ENCODE measurements at places on chromosomes 4 and X.

GRCh38 chrX:155061760-155062159 is 9.2 kb downstream of the CMC4 start:
- DNase-seq: no peak

GRCh38 chrX:67558267-67558666 is 14.4 kb downstream of the AR start:
- no peak for DNase-seq

- no peak for DNase-seq
Observed at GRCh38 chrX:41526925-41527324, 79.8 kb downstream of the NYX start.

GRCh38 chr4:186134257-186134656 is 29.8 kb downstream of the FAM149A start:
- no peak for DNase-seq

DNA sequence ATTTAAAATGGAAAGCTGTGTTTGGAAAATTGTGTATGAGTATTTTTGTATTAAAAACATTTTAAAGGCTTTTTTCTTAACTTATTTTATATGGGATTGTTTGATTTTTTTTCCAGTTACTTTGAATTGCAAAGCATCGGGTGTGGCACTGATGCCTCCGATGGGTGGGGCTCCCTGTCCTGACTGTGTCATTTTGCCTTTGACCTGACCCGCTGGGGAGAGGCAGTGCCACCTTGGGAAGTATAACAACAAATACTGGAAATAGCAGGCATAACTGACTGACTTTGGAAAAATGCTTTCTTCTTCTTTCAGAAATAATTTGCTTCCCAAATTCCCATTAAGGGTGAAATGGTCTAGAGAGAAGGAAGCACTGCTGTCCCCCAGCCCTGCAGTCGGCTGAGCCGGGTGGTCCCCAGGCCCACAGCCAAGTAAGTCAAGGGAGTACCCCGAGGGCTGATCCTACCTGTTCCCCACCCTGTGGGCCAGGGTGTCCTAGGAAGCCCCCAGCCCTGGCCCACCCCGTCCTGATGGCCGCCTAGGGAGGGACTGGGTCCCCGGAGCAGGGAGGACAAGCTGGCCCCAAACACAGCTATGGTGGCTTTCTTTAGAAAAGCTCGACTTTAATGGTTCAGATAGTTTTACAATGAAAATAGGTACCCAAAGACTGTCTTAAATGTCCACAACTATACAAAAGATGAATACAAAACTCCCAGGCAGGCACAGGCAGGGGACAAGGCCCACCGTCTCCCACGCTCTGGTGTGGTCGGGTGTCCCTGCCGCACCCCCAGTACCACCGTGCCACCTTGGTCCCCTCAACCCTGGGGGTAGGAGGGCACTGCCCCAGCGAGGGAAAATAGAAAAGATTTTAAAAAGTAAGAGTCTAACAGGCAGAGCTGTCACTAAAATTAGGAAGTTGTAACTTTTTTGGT is 26.4 kb downstream of the NELFA start:
- no peak for DNase-seq

DNA sequence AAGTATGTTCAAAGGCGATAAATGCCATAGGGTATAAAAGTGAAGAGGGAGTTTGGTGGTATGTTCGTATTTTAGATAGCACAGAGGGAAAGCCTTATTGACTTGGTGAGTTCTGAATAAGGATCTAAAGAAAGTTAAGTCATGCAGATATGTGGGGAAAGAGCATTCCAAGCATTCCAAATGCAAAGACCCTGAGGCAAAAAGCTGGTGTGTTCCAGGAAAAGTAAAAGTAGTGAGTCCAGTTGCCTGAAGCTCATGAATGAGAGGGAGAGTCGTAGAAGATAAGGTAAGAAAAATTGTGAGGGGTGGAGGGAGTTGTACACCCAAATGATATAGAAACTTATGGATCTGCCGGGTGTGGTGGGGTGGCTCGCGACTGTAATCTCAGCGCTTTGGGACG is 426.7 kb downstream of the RPA4 start:
- DNase-seq: no peak

DNA sequence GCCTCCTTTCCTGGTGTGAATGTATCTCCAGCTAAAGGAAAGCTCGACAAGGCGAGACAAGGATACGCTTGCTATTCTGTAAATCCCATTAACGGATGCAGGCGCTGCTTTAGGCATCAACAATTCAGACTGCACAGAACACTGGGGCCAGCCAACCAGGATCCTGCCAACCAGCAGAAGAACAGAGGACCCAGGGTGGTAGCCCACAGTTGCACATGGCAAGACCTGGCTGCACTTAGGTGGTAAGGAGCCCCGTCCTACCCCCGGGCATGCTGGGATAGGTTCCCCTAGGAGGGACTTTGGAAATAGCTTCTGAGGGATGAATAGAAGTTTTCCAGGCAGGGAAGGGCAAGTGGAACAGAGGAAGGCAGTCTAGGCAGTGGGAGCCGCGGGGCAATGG is 20.7 kb downstream of the PSAPL1 start:
- no peak for DNase-seq

- no peak for DNase-seq
Observed at GRCh38 chr4:182745237-182745636, 171.9 kb downstream of the DCTD start.

- no peak for DNase-seq
Observed at GRCh38 chrX:16785247-16786138, 773 bp upstream of the TXLNG start.

DNA sequence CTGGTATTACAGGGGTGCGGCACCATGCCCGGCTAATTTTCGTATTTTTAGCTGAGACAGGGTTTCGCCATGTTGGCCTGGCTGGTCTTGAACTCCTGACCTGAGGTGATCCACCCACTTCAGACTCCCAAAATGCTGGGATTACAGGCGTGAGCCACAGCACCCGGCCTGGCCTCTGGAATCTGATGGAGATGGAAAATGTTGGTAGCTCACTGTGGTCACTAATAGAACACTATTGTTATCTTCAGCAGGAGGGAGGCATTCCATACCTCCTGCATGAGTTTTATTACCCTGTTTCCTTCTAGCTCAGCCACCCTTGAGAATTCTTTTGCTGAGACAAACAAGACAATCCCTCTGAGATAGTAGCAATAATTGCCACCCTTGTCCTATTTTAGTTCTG is 105.0 kb downstream of the SHROOM3 start:
- no peak for DNase-seq

DNA sequence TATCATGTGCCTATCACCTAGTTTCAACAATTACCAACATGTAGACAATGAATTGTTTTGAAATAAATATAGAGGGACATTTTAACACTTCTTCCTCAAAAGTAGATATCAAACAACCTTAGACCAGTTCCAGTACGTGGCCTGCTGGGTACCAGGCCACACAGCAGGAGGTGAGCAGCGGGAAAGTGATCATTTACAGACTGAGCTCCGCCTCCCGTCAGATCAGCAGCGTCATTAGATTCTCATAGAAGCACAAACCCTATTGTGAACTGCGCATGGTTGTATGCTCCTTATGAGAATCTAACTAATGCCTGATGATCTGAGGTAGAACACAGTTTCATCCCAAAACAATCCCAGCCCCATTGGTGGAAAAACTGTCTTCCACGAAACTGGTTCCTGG is 6.5 kb downstream of the BBS7 start:
- no peak for DNase-seq

- no peak for DNase-seq
Observed at GRCh38 chr4:70849291-70849690, 9.6 kb upstream of the GRSF1 start.

- no peak for DNase-seq
Observed at GRCh38 chr4:52600275-52600674, 58.8 kb downstream of the USP46 start.

GRCh38 chrX:19024366-19024765 is 40.5 kb upstream of the PHKA2 start:
- DNase-seq: no peak

DNA sequence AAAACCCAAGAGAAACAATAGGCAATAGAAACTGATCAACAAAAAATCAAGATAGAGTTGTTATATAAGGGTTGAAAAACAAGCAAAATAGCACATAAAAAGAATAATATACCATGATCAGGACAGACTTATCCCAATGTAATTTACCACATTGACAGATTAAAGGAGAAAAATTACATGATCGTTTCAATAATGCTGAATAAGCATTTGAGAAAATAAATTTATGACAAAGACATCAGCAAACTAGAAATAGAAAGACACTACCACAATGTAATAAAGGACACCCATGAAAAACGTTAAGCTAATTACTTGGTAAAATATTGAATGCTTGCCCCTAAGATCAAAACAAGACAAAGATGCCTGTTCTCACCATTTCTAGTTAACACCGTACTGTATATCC is 105.6 kb downstream of the ARHGEF9 start:
- DNase-seq: no peak

- no peak for DNase-seq
Observed at GRCh38 chr4:122831515-122832196, 5.0 kb downstream of the FGF2 start.

DNA sequence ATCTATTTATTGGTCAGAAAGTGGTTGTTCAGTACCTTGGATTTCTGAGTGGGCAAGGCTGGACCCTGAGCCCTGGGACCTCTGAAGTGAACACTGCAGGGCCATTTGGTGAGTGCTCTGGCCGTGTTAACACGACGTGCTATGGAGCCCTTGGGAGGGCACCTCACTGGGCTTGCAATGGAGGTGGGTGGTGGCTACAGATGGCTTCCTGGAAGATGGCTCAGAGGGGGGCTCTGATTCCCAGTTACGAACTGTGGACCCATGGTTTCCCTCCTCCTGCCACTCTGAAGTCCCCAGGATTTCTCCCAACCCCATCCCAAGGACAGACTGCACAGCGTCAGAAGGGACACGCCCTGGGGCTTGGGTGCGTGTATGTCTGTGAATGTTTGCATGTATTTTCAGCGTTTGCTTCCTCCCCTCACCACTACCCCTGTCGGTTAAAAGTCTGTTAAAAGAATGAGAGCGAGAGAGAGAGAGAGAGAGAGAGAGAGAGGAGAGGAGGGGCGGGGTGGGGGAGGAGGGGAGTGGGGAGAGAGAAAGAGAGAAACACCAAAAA is 3.7 kb upstream of the RHOH start:
- no peak for DNase-seq

GRCh38 chr4:159237975-159238374 is 135.1 kb downstream of the RAPGEF2 start:
- no peak for DNase-seq

DNA sequence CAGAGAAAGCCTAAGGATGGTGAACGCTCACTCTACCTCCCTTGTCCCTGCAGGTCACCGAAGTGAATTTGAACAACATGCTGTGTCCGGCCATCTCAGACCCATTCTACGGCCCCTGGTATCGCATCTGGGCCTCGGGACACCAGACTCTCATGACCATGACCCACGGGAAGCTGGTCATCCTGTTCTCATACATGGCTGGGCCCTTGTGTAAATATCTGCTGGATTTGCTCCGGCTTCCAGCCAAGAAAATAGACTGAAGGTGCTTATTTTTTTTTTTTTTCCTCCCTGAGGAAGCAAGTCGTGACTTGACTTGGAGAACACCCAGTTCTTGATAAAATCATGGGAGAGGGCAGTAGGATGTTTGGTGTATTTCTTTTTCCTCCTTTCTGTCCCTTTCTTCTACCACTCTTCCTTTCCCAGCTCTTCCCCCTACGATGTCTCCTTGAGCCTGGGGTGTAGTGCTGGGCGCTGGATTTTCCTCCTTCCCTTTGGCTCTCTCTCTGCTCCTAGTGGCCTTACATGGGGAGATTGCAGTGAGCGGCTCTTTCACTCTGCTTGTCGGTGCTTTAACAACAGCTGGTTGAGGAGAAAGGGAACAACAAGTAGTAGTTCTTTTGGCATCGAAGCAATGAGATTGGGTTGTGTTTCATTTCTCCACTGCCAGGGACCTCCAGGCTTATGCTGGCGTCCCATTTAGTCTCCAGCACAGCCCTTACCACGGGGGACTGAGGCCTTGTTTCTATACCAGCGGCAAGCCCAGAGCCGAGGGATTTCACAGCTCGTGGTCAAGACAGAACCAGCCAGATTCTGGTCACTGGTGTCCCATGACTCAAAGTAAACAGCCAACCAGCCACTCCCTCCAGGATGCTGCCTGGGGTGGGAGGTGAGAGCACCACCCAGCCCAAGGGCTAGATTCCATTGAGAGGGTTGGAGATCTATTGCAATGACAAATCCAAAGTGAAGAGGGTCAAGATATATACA is 144.4 kb downstream of the AMMECR1 start:
- no peak for DNase-seq

- no peak for DNase-seq
Observed at GRCh38 chr4:47155919-47156318, 124.6 kb downstream of the GABRB1 start.
